ENCODE measurements at places on chromosomes 6 and 20.

DNA sequence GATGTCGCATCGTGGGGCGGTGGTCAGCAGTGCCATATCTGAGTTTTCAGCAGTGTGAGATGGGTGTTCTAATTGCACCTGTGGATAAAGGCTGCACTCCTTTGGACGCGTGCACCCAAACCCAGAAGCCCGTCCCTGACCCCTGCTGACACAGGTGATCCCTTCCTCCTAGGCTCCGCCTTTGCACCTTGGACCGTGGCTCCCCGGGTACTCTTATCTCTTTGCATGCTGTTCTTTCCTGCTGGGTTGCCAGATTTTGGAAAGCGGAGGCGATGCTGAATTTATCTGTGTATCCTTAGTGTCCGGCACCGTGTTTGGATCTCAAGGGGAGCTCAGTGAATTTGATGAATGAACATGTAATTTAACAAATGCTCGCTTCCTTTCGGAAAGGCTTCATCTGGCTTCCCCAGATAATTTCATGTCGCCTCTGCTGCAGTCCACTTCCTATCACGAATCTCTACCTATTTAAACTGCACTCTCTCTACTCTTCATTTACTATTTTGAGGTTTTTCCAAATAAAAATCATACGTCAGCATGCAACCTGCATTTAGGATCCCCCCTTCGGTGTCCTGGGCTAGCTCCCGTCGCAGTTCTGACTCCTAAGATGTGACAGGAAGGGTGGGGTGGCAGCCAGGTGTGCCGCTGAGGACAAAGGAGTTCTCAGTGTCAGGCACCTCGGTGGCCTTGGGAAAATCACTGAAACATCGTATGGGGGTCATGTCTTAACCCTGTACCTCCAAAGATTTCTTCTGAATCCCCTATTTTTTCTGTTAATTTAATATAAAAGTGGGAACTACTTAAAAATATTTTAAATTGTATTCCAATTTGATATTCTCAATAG, 753 bp upstream of the PERP start:
- no peak for DNase-seq

- DNase-seq = no peak
These were observed 10.3 kb downstream of the OR12D1 start for GRCh38 chr6:29425075-29425474.

- no peak for DNase-seq
These were observed 140.1 kb downstream of the REV3L start for GRCh38 chr6:111342913-111343312.

GRCh38 chr6:80364149-80364548, 257.7 kb downstream of the BCKDHB start:
- no peak for DNase-seq

DNA sequence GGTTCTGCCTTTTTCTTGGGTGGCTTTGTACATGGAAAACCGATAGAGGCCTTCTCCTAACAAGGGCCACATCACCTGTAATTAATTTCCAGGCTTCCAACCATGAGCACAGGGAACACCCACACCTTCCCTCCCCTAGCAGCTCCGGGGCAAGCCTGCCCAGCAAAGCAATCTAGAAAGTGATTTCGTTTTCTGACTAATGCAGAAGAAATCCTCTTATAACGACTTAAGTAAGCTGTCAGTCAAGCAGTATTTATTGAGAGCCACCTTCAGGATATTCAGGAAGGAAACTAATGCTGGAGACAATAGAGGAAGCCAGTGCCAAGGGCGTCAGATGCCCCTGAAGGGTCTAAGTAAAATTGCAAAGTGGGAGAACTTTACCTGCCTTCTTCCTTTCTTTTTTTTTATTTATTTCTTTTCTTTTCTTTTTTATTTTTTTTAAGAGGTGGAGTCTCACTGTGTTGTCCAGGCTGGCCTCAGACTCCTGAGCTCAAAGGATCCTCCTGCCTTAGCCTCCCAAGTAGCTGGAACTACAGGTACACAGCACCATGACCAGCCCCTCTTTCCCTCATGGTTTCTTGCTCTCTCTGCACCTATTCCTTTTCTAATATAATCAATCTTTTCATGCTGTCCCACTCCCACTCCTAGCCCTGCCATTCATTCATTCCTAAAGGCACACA, 67.5 kb upstream of the MBOAT1 start:
- no peak for DNase-seq

DNA sequence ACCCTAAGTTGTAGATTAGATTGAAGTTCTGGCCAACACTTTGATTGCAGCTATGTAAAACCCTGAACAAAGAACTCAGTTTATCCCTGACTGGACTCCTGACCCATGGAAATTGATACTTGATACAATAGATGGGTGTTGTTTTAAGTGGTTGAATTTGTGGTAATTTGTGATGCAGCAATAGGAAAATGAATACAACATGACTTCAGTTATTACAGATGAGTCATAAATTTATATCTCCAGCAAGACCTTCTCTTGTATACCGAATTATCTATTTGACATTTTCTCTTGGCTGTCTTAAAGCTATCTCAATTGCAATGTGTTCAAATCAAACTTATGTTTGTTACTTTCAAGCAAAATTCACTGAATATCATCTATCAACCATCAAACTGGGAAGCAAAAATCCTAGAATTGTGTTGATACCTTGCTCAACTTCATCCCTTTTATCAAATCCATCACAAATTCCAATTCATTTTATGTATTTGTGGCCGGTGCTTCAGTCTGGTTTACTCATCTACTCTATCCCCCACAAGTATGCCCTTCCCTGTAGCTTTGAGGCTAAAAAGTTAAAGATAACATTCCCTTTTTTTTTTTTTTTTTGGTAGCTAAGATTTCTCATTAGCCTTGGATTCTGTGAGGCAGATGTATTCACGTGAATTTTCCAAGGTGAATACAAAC, 129.4 kb upstream of the CENPW start:
- DNase-seq = no peak

DNA sequence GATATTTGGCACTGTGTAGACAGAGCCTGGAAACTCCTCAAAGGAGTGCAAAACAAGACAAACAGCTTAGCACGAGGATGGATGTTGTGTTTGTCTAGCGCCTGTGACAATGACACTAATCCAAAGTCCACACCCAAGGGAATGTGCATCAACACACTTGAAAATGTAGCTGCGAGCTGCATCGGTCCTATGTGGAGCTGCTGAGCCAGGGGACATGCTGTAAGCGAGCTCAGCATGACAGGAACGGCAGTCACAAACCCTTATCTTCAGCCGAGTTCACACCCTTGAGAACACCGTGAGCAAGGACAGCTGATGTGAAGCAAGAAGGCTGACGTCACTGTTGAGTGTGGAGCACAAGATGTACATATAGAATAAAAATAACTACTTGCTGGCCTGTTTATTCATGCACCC, 684.3 kb downstream of the QKI start:
- no peak for DNase-seq

DNA sequence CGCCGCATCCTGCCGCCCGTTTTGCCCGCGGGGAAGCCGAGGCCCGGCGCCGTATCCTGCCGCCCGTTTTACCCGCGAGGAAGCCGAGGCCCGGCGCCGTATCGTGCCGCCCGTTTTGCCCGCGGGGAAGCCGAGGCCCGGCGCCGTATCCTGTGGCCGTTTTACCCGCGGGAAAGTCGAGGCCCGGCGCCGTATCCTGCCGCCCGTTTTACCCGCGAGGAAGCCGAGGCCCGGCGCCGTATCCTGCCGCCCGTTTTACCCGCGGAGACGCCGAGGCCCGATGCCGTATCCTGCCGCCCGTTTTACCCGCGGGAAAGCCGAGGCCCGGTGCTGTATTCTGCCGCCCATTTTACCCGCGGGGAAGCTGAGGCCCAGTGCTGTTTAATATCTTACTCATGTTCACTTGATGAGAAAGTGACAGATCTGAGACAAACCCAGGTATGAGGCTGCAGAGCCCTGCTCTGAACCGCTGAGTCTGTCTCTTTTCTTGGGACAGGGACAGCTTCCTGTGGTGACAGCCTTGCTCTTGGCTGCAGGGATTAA, 129.4 kb downstream of the CDH26 start:
- no peak for DNase-seq

GRCh38 chr6:167415441-167415961, 90.6 kb downstream of the TTLL2 start:
- no peak for DNase-seq

DNA sequence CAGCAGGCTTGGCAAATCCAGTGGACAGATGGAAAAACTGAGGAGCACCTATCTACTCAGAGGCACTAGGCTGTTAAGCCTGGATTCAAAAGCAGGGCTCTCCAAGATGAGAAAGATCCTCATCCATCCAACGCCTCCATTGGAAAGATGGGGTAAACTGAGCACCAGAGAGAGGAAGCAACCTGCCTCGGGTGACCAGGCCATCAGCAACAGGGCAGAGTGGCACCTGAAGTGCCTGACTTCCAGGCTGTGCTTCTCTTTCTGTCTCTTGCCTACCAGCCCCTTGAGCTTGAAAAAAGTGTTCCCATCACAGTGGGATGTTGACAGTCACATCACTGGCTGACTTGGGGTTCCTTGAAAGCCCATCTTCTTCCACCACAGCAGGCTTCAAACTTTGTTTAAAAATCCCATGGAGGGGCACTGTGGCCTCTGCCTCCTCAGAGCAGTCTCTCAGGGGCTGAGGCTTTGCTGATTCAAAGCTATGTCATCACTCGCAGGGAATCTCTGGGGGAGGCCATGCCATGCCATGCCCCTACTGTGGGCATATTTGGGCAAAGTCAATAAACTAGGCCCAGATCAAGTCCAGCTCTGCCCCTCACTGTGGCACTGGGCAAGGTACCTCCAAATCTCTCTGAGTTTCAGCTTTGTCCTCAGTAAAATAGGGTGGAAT, 44.8 kb upstream of the TGM2 start:
- DNase-seq = no peak

Data from activated gamma-delta T cell treated with anti-CD3 and anti-CD28 coated beads, Interleukin-2, amount 50 U/mL, for 16 hours (primary cell).